ENCODE measurements at places on chromosomes 2 and 18. TPM values are rescaled to one million over a fixed set of nuclear protein-coding genes. Genes with fewer than 3 reads are reported as not detected.

GAD1 gene
- not detected for total RNA-seq

CCDC148 gene
- 0.43 TPM for total RNA-seq

KCNE4 gene
- 23.0 TPM for total RNA-seq

POTEJ gene
- total RNA-seq, result not detected

CRIM1 gene
- 103 TPM for total RNA-seq

C2orf66 gene
- total RNA-seq, result not detected

RUFY4 gene
- 0.14 TPM for total RNA-seq

IL1F10 gene
- not detected for total RNA-seq

FBXO11 gene
- total RNA-seq, result 61.2 TPM

LIMS4 gene
- 2.4 TPM for total RNA-seq

CGREF1 gene
- total RNA-seq, result 27.8 TPM

- DNase-seq, result no peak
These were observed 143.1 kb downstream of the FHOD3 start for GRCh38 chr18:36440614-36441013.

GRCh38 chr2:146130290-146130689 lies 1610.4 kb upstream of the ZEB2 start:
- no peak for DNase-seq

GRCh38 chr2:135620198-135620597 lies 88.9 kb downstream of the R3HDM1 start:
- DNase-seq, result no peak

- peak; percentile 71 for DNase-seq
These were observed 158.6 kb downstream of the DYSF start for GRCh38 chr2:71611781-71612527.

GRCh38 chr2:123644053-123644452 lies 381.0 kb upstream of the CNTNAP5 start:
- DNase-seq, result no peak

DNA sequence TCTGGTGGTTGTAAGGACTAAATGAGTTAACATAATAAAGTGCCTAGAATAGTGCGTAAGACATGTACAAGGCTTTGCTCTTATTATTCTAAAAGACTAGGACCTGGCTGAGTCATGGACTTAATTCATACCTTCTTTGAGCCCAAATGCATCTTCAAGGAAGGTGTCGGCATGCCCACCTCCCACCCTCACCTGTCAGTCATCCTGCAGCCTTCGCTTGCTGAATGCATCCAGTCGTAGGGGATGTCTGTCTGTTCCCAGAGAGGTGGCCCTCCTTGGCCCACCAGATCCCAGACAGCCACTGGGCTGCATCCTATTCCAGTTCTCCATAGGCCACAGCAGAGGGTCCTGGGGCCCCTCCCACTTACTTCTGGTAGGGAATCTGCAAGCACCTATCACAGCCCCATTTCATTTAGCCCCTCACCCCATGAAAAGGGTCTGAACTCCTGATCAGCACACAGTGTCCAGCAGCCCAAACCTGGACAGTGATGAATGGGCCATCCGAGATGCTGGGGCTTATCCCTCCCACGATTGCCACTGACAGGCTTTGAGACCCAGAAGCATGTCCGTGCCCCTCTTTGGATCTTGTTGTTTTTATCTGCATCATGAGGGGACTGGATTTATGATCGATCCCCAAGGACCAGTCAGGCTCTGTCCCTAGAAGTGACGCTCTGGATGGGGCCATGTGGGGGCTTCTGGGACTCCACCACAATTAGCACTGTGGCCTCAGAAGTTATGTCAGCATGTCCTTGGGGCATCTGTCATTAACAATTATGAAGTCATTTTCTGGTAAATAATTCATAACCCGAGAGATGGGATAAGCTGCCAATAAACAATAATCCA lies 101.1 kb downstream of the KLHL29 start:
- peak; percentile 71 for DNase-seq

- no peak for DNase-seq
These were observed 67.4 kb upstream of the ACVR1C start for GRCh38 chr2:157696036-157696435.

DNA sequence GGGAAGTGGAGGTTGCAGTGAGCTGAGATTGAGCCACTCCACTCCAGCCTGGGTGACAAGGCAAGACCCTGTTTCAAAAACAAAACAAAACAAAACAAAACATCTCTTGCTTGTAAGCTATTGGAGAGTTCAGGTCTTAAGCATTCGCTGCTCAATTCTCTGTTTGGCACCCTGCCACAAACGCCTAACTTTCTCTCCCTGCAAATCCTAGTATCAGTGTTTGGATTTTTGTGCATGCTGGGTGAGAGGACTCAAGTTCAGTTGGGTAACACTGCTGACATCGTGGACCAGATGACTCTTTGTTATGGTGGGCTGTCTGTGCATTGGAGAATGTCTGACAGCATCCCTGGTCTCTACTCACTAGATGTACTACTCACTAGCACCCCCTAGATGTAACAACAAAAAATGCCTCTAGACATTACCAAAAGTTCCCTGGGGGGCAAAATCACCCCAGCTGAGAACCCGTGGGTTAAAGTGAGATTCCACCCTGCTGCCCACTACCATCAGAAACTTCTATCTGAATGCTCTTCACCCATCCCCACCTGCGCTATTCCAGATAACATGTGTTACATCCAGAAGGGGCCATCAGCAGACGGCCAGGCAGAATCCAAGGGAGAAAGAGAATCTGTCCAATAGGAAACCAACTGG lies 50.9 kb downstream of the CACNB4 start:
- DNase-seq, result no peak

DNA sequence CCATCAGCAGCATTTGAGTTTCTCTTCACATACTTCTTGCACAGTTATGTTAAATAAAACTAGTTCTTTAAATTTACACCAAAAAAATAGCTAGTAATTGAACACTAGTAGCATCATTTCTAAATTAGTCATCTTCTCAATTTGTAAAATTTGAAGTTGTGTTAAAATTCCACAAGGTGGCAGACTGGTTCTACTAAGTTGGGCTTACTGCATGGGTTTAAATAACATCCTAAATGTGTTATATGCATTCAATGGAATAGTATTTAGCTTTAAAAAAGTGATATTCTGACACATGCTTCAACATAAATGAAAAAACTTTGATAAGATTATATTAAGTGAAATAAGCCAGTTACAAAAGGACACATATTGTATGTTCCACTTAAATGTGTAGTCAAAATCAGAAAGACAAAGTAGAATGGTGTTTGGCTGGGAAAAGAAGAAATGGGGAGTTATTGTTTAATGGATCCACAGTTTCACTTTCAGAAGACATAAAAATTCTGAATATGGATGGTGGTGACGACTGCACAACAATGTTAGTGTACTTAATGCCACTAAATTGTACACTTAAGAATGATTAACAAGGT lies 28.7 kb upstream of the RPRD1A start:
- no peak for DNase-seq

DNA sequence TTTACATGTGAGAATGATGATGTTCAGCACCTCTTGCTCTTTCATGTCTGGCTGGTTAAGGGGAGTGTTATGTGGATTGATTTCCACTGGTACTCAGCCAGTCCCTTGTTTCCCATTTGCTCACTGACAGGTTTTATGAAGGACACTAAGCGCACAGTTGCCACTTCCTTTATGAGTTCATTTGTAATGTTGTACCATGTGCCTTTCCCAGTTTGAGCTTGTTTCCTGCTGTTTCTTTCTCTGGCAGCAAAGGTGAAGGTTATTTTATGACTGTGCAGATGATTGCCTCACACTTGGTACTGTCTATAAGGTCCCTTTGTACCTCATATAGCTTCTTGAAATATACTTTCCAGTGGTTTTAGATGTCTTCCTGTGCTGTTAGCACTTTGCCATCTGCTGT lies 1700.5 kb upstream of the TMEFF2 start:
- DNase-seq, result no peak

- no peak for DNase-seq
These were observed 341.6 kb downstream of the DPP10 start for GRCh38 chr2:114784046-114784445.

DNA sequence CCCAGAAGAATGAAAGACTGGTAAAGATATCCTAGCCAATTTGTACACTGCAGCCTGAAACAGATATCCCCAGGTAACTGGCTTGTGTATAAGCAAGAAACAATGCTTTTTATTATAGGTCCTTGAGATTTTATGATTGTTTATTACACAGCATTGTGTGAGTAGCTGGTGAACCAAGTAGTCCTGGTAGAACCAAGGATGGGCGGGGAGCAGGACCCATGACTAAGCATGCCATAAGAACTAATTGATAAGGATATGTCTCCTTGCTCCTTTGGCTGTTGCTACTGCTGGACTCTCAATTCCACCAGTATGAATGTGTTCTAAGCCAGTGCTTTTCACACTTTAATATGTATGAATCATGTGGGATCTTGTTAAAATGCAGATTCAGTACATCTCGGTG lies 12.3 kb upstream of the ALMS1 start:
- DNase-seq, result no peak

- no peak for DNase-seq
These were observed 14.8 kb upstream of the BCL2L11 start for GRCh38 chr2:111105926-111106325.

GRCh38 chr2:120902592-120902991 lies 166.9 kb downstream of the GLI2 start:
- no peak for DNase-seq

DNA sequence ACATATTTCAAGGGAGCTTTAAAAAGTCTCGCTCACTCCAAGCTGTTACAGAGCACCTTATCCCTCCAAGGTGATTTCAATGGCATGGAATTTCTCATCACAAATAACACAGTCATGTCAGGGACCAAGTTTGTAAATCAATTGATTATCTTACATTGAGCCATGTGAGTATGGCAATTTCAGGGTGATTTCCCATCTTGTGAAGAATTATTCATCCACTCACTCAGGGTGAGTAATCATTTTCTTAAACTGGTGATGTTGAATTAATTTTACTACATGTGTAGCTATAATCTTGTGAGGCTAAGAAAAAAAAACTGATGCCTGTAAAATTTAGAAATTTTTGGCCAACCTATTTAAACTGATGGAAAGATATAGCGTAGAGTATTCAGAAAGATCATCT lies 3.3 kb upstream of the ABCA12 start:
- no peak for DNase-seq

GRCh38 chr2:119480718-119481142 lies 43.6 kb downstream of the SCTR start:
- DNase-seq, result no peak

- no peak for DNase-seq
These were observed 147.0 kb downstream of the ESCO1 start for GRCh38 chr18:21453511-21453901.

Measured in posterior vena cava (tissue), 2 donors.